A549 treated with AZD2906 at 1 μM for 4 hours (cell line): ENCODE measurements at places on chromosomes 4 and X. TPM values are rescaled to one million over a fixed set of nuclear protein-coding genes. Genes with fewer than 3 reads are reported as not detected.

MRPS18C gene
- total RNA-seq = 39.7 to 53.0 TPM (median 40.9 TPM) in 5 replicates

FAM156B gene
- 4.9 to 17.0 TPM (median 8.7 TPM) in 5 replicates for total RNA-seq

SOWAHB gene
- total RNA-seq = 0.02 to 0.05 TPM (median 0.03 TPM) in 5 replicates

AKAP4 gene
- 0.14 TPM in 1 of 5 replicates, not detected in the others for total RNA-seq

DRP2 gene
- 0.14 to 0.18 TPM (median 0.16 TPM) in 5 replicates for total RNA-seq

SUPT20HL1 gene
- total RNA-seq = not detected in 5 replicates

MPP1 gene
- 13.7 to 16.4 TPM (median 15.9 TPM) in 5 replicates for total RNA-seq

PALLD gene
- 57.4 to 92.7 TPM (median 66.9 TPM) in 5 replicates for total RNA-seq

SH2D1A gene
- total RNA-seq = not detected in 5 replicates

MAGEA1 gene
- 0.09 to 0.21 TPM (median 0.12 TPM) in 5 replicates for total RNA-seq

GYPB gene
- not detected in 5 replicates for total RNA-seq

CXCL1 gene
- total RNA-seq = 5.3 to 6.6 TPM (median 6.2 TPM) in 5 replicates

NRK gene
- total RNA-seq = not detected in 5 replicates

ADGRA3 gene
- total RNA-seq = 14.4 to 18.6 TPM (median 15.5 TPM) in 5 replicates

GYG2 gene
- total RNA-seq = 4.0 to 5.1 TPM (median 4.5 TPM) in 5 replicates

NEIL3 gene
- 7.1 to 8.0 TPM (median 7.6 TPM) in 5 replicates for total RNA-seq

EREG gene
- 8.7 to 12.4 TPM (median 10.5 TPM) in 5 replicates for total RNA-seq

MAGIX gene
- total RNA-seq = 2.3 to 3.9 TPM (median 3.3 TPM) in 5 replicates

SULT1E1 gene
- total RNA-seq = not detected in 5 replicates

C4orf54 gene
- not detected in 5 replicates for total RNA-seq

SPP1 gene
- 138 to 201 TPM (median 160 TPM) in 5 replicates for total RNA-seq

CSN1S1 gene
- total RNA-seq = not detected in 5 replicates

BGN gene
- total RNA-seq = 0.03 TPM in 1 of 5 replicates, not detected in the others

NAP1L2 gene
- total RNA-seq = 0.94 to 1.1 TPM (median 1.0 TPM) in 5 replicates

CLNK gene
- not detected in 5 replicates for total RNA-seq

NR0B1 gene
- total RNA-seq = 15.9 to 29.0 TPM (median 19.5 TPM) in 5 replicates

P2RY4 gene
- total RNA-seq = 0.05 TPM in 1 of 5 replicates, not detected in the others

CT45A3 gene
- total RNA-seq = 0.15 to 0.29 TPM (median 0.19 TPM) in 4 of 5 replicates, not detected in the other

SOX3 gene
- total RNA-seq = 0.03 TPM in 1 of 5 replicates, not detected in the others

ARHGAP24 gene
- 2.8 to 4.1 TPM (median 3.2 TPM) in 5 replicates for total RNA-seq

ADH4 gene
- not detected in 5 replicates for total RNA-seq
